Adrenal gland (tissue), 19 donors: ENCODE measurements at places on chromosomes 7 and 10.

GRCh38 chr7:91264046-91264923 lies at the start of gene FZD1:
FZD1 (plus strand) TSS chr7:91264433; CDS start chr7:91264881, 448 bp downstream.
- DNase-seq, result peak; percentile 98

GRCh38 chr10:75450075-75450445 lies 18.6 kb downstream of the LRMDA start:
- DNase-seq, result no peak

- no peak for DNase-seq
These were observed 176.6 kb upstream of the VIPR2 start for GRCh38 chr7:159321278-159321677.

DNA sequence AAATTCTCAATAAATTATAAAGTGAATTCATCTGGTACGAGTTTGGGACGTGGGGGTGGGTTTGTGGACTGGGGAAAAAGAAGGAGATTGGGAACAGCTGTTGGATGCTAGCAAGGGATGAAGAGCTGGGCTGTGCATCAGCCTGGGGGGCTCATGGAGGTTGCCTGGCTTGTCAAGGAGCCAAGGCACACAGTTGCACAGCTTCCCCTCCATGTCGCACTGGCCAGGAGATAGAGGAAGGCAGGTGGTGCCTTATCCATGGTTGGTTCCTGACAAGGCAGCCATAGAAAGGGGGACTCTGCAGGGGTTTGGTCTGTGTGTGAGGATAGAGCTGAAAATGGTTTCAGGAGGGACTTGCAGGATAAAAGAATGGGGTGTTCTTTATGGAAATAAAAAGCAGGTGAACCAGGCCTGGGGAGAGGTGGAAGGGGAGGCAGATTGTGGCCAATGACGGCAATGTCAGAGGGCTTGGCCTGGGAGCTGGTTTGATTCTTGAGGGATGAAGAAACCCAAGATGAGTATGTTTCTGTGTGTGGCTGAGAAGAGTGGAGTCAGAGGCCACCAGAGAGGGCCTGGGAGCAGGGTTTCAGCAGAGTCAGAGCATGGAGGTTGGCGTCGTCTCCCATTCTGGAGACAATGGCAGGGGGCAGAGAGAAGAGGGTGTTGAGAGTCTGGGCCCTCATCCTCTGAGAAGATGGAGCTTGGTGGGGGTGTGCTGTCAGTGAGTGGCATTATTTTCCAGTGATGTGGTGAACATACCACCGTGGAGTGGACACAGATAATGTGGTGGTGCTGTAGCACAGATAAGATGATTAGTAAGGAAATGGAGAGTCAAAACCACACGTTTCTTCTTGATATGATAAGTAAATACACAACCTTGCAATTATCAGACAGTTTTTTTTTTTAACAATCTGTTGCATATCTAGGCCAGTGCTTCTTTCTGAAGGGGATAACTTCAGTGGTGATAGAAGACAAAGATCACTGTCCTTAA lies 108.2 kb downstream of the PTPN20 start:
- no peak for DNase-seq

GRCh38 chr10:71534568-71535194 lies 138.0 kb downstream of the CDH23 start:
- no peak for DNase-seq

GRCh38 chr10:95831076-95831475 lies 75.1 kb downstream of the ENTPD1 start:
- DNase-seq, result no peak

DNA sequence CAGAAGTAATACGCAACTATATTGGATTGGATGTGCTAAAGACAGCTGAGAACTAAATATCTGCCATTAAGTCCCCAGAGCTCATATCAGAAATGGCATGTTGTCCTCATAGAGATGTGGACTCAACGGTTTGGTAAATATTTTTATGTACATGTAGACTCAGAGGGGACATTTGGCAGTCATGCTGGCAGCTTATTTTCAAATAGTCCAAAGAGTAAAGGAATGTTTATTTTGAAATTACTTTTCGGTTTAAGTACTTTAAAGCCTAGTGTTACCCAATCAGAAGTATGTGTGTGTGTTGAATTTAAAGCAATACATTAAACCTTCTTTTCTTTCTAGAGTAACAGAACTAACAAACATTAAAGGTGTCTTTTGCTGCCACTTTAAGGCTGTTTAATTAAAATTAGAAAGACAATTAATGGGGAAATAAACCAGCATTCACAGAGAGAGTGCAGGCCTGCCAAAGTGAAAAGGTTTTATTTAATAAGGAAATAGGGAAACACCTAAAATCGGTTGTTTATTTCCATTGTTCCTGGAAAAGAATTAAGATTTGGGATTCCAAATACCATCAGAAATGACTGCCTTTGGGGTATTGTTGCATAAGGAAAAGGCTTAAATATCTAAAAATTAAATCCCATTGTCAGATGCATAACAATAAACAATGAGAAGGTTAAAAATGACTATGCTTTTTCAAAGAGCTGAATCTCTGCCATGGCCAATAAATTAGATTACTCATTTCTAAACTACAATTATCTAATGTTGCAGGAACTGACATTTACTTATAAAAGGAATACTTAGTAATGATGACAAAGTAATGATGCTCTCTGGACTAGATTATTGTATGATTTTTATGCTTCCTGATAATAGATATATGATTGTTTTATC lies 113.4 kb upstream of the AHR start:
- no peak for DNase-seq

- no peak for DNase-seq
These were observed 324.0 kb downstream of the IPMK start for GRCh38 chr10:57943701-57944100.

- no peak for DNase-seq
These were observed 9.3 kb downstream of the DAGLB start for GRCh38 chr7:6438427-6438826.

DNA sequence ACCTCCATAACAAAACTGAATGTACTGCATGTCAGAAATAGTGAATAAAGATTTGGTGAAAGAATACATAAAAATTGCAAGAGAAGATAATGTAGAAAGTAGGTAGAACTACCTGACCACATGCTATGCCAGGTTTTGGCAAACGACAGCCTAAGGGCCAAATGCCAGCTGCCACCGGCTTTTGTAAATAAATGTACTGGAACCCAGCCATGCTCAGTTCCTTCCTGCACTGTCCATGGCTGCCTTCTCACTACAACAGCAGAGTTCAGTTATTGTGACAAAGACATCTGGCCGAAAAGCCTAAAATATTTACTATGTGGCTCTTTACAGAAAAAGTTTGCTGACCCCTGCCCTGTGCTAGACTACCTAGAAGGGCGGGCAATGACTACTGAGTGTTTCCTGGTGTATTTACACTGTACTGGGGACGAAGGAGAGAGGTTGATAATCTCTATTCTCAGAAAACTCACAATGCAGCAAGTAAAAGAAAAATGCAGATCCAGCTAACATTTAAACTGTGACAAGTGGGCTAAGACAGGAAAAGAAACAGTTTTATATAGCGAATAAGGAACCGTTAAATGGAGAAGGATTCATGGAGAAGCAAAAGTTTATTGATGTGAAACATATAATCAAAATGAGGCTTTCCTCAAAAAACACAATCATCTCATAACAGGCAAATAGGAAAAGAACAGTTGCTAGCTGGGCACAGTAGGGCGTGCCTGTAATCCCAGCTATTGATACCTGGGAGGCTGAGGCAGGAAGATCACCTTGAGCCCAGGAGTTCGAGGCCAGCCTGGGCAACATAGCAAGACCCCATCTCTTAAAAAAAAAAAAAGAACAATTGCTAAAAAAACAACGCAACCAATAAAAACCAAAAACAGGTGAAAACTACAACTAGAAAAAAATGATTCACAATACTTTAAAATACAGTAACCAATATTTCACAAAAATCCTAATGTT lies 13.7 kb downstream of the KIN start:
- no peak for DNase-seq

- no peak for DNase-seq
These were observed 29.1 kb downstream of the CCDC6 start for GRCh38 chr10:59877191-59877671.

DNA sequence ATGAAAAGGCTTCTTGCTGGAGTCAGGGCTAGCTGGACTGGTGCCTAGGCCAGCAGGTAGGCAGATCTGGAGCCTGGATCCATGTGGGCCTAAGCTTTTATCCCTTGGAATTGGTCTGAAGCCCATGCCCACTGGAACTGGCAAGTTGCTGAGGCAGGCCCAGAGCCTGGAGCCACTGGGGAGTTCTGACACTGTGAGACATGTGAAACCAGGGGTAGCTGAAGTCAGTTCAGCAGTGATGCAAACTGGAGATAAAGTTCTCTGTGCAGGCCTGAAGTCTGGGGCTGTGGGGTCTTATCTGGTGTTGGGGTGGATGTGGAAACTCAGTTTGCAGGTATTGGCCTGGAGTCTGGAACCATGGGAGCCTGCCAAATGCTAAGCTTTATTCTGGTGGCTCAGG lies 9.7 kb upstream of the THSD7A start:
- DNase-seq, result no peak

- no peak for DNase-seq
These were observed 26.6 kb upstream of the LMTK2 start for GRCh38 chr7:98079891-98080648.

DNA sequence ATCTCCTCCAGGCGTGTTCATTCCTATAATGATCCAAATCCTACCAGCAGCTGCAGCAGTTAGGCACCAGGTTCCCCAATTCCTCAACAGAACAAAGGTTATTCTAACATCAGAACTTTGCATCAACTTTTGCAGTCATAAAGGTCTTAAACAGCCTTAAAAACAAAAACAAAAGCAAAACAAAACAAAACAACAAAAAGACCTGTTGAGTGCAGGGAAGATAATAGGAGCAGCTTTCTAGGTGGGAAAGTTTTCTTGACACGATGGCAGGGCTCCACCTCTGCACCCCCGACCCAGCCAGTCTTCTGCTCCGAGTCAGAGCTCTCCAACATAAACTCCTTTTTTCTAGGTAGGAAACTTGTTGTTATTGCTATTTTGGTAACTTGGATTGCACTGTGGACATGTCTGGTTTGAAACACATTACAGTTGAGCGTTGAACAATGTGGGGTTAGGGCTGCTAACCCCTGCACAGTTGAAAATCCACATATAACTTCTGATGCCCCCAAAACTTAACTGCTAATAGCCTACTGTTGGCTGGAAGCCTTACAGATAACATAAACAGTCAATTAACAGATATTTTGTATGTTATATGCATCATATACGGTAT lies 77.6 kb downstream of the MTPN start:
- no peak for DNase-seq

DNA sequence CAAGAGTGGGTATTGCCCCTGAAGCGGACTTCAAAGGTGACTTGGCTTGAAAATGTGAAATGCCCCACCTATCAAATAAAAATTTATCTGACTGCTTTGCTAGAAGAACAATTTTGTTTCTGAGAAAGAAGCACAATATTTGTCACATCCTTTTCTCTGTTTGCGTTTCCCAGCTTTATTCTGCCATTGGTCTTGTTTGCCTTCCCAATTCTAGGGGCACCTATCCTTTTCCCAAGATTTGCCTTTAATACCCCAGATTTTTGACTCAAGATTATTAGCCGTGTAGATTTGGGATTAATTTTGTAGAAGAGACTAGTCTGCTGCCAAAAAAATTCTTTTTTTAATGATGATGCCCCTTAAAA lies 110.2 kb upstream of the LRGUK start:
- no peak for DNase-seq

GRCh38 chr10:22638863-22639262 lies 75.5 kb downstream of the PIP4K2A start:
- DNase-seq, result no peak

GRCh38 chr10:20185116-20185515 lies 368.9 kb downstream of the PLXDC2 start:
- DNase-seq, result no peak

DNA sequence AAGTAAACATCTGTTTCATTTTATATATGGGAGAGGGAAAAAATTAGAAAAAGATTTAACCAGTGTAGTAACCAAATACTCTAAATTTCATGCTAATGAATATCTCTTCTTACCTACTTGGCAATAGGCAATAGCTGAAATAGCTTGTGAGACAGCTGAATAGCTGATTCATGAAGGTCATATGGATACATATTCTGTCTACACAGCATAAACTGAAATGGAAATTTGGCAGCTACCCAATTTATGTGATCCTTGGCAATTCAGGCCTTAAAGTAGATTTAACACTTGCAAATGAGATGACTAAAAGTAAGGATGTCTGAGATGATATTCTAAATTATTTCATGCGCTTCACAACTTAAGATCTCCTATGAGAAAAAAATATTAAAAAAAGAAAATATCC lies 261.2 kb upstream of the SEMA3A start:
- DNase-seq, result no peak

DNA sequence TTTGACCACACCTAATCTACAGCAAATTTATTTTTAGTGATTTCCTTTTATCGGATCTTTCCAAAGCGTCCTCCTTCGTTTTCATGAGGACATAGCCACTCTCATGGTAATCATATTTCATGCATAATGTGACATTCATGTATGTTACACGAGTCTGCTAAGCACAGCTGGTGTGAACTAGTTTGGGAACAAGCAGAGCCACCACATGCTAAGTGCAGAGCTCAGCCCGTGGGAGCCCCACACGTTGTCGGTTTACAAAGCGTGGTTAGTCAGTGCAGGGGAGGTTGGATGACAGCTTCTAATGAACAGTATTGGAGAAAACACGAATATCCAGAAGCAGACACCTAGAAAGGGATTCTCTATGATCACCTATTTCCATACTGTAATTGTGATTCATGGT lies 78.4 kb upstream of the GJD4 start:
- DNase-seq, result no peak

- DNase-seq, result peak; percentile 57
These were observed 43.1 kb upstream of the KLHL7 start for GRCh38 chr7:23062452-23062851.

GRCh38 chr7:3168370-3168769 lies 124.7 kb upstream of the CARD11 start:
- DNase-seq, result no peak

DNA sequence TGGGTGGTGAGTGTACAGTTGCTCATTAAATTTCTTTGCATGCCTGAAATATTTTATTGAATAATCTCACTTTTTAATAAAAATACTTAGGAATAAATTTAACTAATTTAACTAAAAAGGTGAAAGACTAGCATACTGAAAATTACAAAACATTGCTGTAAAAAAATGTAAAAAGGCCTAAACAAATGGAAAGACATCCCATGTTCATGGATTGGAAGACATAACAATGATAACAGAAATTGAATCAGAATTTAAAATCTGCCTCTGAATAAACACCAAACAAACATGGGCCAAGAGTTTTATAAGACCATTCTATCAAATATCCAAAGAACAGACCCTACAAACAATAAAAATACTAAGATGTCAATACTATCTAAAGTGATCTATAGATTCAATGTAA lies 66.9 kb downstream of the LRRC17 start:
- DNase-seq, result no peak

- DNase-seq, result no peak
These were observed 34.8 kb upstream of the CCSER2 start for GRCh38 chr10:84293574-84294016.

- DNase-seq, result no peak
These were observed 38.0 kb upstream of the TES start for GRCh38 chr7:116172353-116172752.

GRCh38 chr7:158771213-158771834 lies 58.0 kb downstream of the ESYT2 start:
- no peak for DNase-seq
